Large intestine (tissue), 12 donors: ENCODE measurements at places on chromosomes 4 and X. TPM values are rescaled to one million over a fixed set of nuclear protein-coding genes. Genes with fewer than 3 reads are reported as not detected.

- DNase-seq: no peak
Measured at GRCh38 chrX:39627257-39627656, 470.5 kb downstream of the BCOR start.

DNA sequence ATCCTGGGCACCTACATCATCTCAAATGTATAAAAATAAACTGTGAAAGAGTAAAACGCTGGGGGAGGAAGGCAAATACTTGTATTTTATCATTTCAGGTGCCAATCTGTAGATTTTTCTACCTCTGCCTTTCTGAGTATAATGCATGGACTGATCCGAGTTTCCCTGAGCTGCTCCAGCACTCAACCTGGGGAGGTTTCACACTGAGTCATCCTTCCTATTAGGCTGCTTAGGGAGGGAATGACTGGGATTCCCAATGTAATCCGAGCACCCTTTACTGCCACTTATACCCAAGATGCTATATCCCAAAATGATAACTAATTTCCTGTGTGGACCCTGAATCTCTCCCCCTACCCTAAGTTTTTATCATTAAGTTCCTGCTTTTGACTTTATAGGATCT is 126.6 kb downstream of the HNRNPD start:
- DNase-seq: no peak

DNA sequence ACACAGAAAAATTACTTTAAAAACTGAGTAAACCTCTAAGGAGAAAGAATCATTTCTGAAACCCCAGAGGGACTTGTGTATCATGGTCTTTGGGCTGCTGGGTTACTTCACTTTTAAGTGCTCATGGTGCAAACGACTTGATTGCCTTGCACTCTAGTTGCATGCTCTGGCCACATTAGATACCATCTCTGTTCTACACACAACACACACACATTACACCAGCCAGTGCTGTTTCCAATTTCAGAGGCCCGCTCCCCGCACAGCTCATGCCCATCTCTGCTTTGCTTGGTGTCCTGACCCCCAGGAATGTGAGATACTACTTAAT is 2.1 kb downstream of the PPP3CA start:
- no peak for DNase-seq

DNA sequence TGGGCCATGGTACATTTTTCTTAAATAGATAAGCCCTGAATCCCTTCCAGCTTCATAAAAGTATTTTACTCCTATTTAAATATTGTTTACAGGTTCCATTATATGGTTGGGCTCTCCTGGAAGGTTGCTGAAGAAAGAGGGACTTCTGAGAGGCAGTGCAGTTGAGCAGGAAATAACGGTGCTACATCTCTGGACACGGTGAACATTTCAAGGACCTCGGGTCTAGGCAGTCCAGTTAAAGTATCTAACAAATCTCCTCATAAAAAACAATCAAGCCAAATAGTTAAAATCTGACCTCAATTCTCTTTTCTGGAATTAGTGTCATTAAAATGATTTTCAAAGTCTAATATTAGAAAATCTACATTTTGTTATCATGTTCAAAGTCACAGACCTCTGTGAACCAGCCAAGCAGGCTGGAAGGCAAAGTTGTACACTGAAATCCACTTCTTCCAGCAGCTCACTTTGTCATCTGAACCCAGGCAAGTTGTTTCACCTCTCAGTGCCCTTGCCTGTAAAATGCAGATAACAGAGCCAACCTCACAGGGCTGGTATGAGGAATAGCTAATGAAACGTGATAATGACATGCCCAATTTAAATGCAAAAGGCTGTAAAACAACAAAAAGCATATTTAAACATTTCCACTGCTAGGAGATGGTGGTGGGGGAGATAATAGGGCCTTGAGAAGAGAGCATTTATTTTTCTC is 267.0 kb upstream of the KLF3 start:
- DNase-seq: peak; percentile 33

- DNase-seq: peak; percentile 22
Measured at GRCh38 chrX:47145395-47146120, 537 bp downstream of the RBM10 start.

DNA sequence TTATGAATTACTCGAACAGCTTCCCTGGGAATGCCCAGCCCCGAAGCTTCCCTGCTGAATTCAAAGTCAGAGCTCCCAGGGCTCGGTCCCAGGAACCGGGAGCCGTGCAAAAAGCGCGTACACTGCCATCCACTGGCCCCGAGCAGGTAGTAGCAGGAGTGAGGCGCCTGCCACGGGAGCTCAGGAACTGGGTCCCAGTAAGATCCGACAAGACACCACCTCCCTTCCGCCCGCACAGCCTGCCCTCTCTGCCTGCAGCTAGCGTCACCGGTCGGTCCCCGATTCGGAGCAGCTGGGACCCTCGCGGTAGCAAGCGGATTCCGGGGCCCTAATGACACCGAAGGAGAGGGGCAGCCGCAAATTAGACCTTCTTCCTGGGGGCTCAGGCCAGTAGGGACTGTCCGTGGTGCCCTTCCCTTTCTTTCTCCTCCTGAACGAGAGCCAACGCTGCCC is 1.2 kb downstream of the CORIN start:
- DNase-seq: peak; percentile 51

DNA sequence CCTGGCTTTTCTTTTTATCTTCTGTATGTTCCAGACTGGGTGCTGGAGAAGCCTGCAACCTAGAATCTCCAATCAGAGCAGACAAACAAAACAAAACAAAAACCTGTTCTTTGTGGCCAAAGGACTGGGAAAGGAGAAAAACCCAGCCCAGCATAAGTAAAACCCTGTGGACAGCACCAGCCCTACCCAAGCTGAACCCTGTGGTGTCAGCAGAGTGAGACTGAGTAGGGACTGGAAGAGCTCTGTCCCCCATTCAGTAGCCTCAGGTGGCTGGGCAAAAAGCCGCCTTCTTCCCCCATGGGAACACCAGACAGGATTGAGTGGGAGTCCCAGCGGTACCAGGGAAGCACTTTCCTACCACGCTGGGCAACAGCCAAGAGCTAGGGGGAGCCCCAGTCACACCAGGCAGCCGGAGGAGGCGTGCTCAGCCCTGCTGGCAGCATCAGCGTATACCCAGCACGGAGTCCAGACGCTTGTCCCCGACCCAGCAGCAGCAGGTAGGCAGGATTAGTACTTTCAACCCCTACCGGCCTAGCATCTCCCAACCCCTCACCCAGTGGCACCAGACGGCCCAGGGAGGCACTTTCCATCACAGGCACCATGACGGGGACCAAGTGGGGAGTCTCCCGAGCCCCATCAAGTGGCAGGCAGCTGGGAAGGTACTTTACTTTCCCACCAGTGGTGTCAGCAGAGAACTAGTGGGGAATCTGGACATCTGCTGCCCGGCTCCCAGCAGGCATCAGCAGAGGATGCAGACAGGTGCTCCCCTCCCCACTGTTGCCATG is 8.6 kb upstream of the JADE3 start:
- peak; percentile 57 for DNase-seq

GRCh38 chr4:163568843-163569242 is 74.4 kb downstream of the TMA16 start:
- DNase-seq: no peak

GRCh38 chr4:10102474-10103332 is 13.9 kb downstream of the WDR1 start:
- DNase-seq: no peak

GRCh38 chr4:76160355-76160754 is 12.2 kb upstream of the NUP54 start:
- no peak for DNase-seq

DNA sequence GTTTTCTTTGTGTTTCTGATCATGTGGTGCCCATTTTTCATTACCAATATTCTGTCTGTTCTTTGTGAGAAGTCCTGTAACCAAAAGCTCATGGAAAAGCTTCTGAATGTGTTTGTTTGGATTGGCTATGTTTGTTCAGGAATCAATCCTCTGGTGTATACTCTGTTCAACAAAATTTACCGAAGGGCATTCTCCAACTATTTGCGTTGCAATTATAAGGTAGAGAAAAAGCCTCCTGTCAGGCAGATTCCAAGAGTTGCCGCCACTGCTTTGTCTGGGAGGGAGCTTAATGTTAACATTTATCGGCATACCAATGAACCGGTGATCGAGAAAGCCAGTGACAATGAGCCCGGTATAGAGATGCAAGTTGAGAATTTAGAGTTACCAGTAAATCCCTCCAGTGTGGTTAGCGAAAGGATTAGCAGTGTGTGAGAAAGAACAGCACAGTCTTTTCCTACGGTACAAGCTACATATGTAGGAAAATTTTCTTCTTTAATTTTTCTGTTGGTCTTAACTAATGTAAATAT is 110.4 kb downstream of the IL13RA2 start:
- DNase-seq: no peak

DNA sequence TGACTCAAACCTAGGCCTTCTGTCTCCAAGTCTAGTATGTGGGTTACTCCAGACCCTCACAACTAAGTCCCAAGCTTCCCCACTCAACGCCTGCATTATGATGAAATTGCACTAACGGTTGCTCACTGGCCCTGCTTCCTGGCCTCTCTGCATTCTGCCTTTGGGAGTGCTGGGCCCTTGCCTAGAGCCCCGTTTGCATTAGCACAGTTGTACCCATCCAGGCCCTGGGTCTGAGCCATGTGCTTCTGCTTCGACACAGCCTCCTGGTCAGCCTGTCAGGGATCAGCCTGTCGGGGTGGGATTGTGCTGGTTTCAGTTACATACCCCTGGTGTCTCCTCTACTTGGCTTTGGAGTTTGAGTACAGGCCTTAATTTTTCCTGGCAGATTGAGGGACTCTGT is 58.4 kb downstream of the DCUN1D4 start:
- no peak for DNase-seq

- peak; percentile 2 for DNase-seq
Measured at GRCh38 chrX:151386838-151387459, 10.1 kb upstream of the VMA21 start.

DNA sequence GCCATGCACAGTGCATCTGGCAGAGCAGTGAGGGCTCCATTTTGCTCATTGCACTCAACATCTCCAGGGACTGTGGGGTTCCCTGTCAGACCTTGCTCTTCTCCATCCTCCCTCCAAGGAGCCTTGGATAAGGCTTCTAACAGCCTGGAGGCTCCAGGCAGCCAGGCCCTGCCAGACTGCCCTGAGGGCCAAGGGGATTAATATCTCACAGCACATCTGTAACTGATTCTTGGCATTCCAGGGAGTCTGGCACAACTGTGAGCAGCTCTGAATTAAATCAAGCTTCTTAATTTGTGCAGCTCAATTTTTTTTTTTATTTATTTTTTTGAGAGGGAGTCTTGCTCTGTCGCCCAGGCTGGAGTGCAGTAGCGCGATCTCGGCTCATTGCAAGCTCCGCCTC is 224.5 kb upstream of the PGRMC2 start:
- DNase-seq: no peak

DNA sequence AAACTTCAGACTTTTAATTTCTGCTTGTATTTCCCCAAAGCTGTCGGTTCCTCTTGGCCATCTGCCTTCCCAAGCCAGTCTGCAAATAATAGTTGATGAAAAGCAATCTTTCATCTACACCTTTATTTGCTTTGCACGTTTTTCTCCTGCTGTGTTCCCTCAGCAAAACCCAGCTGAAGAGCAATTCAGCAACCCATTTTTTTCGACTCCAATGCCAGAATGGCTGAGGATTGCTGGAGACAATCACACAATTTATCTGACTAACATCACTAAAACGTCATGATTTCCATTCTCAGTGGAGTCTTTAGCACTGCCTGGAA is 94.3 kb downstream of the GPRIN3 start:
- no peak for DNase-seq

DNA sequence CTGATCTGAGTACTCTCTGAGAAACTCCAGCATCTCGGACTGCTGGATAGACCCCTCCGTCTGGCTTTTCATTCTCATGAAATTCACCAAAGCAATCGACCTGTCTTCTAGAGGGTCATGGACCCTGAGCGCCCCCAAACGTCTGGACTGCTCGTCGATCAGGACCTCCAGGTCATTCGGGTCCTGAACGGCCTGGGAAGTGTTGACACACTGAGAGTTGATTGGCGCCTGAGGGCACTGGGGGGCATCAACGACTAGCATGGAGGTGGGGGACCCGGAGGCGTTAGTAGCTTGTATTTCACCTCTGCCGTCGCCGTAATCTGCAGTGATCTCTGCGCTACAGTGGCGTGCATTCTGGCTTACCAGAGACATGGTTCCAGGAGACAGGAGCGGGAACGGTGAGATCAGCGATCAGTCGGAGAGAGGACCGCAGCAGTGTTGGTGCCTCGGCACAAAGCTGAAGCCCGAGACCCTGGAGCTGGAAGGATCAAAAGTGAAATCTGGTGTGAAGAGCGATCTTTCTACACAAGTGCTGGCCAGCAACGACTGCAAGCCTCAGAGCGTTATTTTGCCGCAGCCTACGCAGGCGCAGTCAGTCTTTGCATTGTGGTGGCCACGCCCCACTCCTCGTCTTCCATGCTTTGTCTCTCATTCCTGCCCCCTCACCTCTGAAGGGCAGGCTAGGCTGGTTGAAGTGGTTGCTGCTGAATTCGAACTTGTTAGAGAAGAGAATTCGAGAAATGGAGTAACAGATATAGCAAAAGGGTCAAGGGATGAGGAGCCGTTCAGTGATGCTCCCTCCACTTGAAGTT is at the start of gene MAGEE2:
TSS of gene MAGEE2 (minus strand) at position 575 of the 812 bp plus-strand sequence. CDS start at position 372, 203 bp downstream.
- no peak for DNase-seq

DNA sequence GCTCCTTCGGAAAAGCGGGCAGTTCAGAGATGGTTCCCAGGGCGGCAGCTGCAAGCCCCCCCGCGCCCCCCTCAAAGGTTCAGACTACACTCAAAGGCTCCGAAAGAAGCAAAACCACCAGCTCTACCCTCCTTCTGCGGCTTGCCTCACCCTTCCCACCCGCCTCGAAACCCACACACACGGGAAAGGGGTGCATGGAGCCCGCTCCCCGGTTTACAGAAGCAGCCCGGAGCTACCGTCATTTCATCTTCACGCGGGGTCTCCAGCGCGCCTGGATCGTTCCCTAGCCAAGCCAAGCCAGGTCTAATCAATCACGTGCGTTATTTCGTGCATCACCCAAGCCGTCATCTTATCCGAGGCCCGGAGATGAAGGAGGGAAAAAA is 1.2 kb downstream of the NLGN4X start:
- no peak for DNase-seq

DNA sequence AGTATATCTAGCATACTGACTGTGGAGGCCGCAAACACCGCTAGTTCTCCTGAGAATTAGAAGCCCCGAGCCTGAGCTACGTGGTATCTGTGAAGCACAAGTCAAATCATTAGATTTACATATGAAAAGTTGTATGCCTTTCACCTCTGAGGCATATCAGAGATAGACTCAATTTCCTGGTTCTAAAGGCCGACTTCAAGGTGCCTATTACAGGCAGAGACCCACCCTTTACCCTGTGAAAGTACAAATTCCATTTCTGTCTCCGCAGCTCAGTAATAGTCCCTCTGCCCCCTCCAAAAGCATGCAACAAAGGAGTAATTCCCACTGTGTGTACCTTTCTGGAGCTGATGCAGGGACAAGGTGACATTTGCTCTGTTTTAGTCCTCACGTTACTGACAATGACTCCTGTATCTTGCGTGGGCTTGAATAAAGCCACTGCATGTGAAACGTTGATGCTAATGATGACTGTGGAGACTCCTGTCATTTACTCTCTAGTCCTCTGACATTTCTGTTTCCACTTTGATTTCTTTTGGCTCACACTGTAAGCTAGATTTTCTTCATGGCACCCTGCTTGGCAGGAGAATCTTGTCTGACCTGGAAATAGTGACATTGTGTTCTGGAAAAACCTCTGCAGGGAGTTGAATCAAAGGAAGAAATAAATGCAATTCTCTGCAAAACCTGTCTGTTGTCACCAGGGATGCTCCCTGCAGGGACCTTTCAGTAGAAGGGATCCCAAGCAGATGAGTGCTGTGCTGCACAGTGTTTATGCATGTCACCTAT is 273.2 kb upstream of the EMCN start:
- DNase-seq: peak; percentile 91

The ENAM gene
- polyA plus RNA-seq: 1.4 TPM

The MAGEB17 gene
- not detected for polyA plus RNA-seq

The CACNA1F gene
- 1.3 TPM for polyA plus RNA-seq

The MAGEA8 gene
- polyA plus RNA-seq: 0.12 TPM

The ACOX3 gene
- polyA plus RNA-seq: 19.7 TPM

The MAGEA2 gene
- not detected for polyA plus RNA-seq

The STAG2 gene
- 70.0 TPM for polyA plus RNA-seq

The DCLK2 gene
- polyA plus RNA-seq: 7.1 TPM
